ENCODE measurements at places on chromosomes 1 and 21.

DNA sequence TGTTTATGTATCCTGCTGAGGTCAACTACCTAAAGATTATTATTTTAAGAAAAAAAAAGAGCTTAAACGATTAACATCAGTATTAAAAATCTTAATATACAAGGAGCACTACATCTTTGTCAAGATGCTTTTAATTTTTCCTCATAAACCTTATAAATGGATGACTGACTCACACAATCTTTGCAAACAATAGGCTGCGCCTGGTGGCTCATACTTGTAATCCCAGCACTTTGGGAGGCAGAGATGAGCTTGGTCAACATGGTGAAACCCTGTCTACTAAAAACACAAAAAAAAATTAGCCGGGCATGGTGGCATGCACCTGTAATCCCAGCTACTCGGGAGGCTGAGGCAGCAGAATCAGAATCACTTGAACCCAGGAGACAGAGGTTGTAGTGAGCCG lies 1.7 kb downstream of the KHDC4 start:
- peaks cover 36% of the 10 kb centered on the region for H3K36me3 ChIP-seq
- peak overlapping the region; percentile 80 for H3K4me3 ChIP-seq
- DNase-seq = no peak
- peaks cover 49% of the 10 kb centered on the region for H3K4me1 ChIP-seq

GRCh38 chr1:58618303-58618702 lies 41.3 kb upstream of the TACSTD2 start:
- peak; percentile 18 for DNase-seq
- H3K27ac ChIP-seq = no peak overlapping the region
- H3K4me3 ChIP-seq = no peak overlapping the region
- H3K36me3 ChIP-seq = no peaks in the 10 kb centered on the region

GRCh38 chr1:156931974-156932710 lies 11.7 kb downstream of the LRRC71 start:
- peaks cover 36% of the 10 kb centered on the region for H3K27me3 ChIP-seq
- no peak overlapping the region for H3K4me3 ChIP-seq
- no peaks in the 10 kb centered on the region for H3K36me3 ChIP-seq
- no peak overlapping the region for H3K27ac ChIP-seq

- peak; percentile 54 for DNase-seq
- peaks cover 28% of the 10 kb centered on the region for H3K4me1 ChIP-seq
- no peaks in the 10 kb centered on the region for H3K27me3 ChIP-seq
- H3K36me3 ChIP-seq = no peaks in the 10 kb centered on the region
These were observed 14.8 kb upstream of the WASF2 start for GRCh38 chr1:27504588-27505419.

DNA sequence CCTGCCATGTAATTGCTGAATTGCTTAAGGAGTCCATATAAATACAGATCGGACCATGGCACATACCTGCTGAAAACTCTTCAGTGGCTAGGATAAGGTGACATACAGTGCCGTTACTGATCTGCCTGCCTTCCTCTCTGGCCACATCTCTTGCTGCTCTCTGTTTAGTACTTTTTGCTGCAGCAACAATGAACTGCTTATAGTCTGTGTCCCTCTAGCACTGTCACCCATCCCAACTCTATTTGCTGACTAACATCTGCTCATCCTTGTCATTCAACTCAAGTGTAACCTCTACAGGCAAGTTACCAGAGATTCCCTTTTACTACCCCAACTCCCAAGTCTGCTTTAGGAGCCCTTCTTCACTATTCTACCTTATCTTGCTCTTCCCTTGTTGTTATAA lies 65.6 kb downstream of the GTF2B start:
- no peak for DNase-seq
- peaks cover 30% of the 10 kb centered on the region for H3K36me3 ChIP-seq
- no peaks in the 10 kb centered on the region for H3K4me1 ChIP-seq

DNA sequence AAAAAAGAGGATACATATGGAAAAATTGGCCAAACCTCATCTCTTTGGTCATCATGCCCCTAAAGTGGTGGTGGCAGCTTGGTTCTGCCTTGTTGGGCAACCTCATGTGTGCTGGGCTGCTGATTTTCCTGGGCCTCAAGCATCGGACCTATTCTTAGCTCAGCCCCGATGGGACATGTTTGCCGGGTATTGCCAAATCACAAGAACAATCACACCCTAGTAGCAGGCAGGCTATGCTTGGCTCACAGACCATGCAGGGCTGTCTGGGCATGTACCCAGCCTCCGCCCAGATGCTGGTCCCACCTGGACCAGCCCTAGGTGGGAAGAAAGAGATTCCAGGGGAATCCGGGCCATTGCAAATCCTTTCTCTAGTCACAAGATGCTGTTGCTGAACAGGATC lies 189.4 kb upstream of the FGGY start:
- H3K27ac ChIP-seq = no peak overlapping the region
- H3K4me1 ChIP-seq = peaks cover 4% of the 10 kb centered on the region
- no peaks in the 10 kb centered on the region for H3K36me3 ChIP-seq
- no peak for DNase-seq
